Dermis blood vessel endothelial cell (primary cell): ENCODE measurements at places on chromosomes 12 and 14. TPM values are rescaled to one million over a fixed set of nuclear protein-coding genes. Genes with fewer than 3 reads are reported as not detected.

GRCh38 chr12:14129611-14130195 lies 148.3 kb upstream of the GRIN2B start:
- no peak for DNase-seq

DNA sequence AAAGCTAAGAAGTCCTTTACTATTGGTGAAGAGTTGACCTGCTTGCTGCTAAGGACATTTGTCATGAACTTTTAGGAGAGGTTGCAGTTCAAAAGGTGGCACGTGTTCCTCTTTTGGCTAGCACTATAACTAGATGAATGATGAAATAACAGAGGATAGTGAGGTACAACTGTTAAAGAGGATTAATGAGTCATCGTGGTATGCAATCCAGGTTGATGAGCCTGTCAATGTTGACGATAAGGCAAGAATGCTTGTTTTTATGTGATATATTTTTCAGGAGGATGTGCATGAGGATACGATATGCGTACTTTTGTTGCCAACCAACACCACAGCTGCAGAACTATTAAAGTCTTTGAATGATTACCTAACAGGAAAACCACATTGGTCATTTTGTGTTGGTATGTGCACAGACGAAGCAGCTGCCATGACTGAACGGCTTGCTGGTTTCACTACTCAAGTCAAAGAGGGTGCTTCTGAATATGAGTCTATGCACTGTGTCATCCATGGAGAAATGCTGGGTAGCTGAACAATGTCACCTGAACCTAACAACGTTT lies 10.6 kb downstream of the CEP128 start:
- DNase-seq, result peak; percentile 65

DNA sequence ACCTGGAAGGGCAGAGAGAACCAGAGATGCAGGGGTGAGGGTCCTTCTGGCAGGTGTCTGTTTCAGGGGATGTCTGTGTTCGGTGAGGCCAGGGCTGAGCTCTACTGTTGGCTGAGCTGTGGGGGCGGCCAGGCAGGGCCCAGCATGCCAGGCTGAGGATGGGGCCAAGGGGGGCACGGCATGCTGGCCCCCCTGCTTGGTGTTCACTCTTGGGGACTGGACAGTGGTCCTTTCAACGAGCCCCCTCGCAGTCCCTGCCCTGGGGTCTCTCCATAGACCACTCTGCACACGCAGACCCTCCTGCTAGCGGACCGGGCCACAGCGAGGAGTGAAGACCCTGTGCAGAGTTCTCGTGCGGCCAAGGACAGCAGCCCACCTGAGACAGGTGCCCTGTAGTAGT lies 56.3 kb downstream of the KIF26A start:
- DNase-seq, result no peak

GRCh38 chr14:96795109-96795828 lies 1.9 kb upstream of the VRK1 start:
- DNase-seq, result no peak

DNA sequence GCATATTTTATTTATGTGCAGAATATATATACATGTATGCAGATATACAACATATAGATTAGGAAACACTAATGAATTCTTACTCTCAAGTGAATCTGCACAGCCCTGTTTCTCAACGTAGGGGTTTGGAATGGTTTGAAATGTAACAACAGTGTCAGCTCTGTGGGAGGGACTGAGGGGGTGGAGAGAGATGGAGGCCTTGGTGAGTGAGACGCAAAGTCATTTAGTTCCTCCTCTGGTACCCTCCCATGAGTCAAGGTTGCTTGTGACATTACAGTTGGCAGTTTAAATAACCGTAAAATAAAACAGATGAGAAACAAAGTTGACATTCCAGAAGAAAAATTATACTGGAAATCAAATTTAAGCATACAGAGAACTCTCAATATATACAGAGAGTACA lies 313.0 kb upstream of the PRKD1 start:
- DNase-seq, result no peak

SLCO1C1 gene
- 0.05 TPM in 1 of 2 replicates, not detected in the other for total RNA-seq

CLEC4C gene
- total RNA-seq, result not detected in 2 replicates

PLEK2 gene
- 1.4 TPM in 2 replicates for total RNA-seq
